ENCODE measurements at places on chromosomes 12 and 14.
A peak's percentile ranks its signal among the peaks of the same experiment; 100 is the strongest.

GRCh38 chr12:24328261-24328660, 378.8 kb upstream of the SOX5 start:
- peak; percentile 2 for DNase-seq

DNA sequence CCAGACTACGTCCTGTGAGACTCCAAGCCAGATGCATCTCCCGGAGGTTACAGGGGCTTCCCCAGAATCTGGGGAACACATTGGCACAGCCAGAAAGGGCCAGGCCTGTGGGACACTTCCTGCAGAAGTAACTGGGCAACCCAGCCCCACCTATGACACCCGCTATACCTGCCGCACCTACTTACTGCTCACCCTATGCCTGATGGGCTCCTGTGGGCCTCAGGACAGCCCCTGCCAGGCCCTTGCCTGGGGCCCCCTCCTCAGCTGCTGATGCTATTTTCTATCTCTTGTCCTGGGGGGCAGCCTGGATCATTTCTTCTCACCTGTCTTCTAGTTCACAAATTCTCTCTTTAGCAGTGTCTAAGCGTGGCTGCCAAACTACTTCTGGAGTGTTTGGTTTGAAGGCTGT, 28.7 kb downstream of the JAG2 start:
- no peak for DNase-seq

DNA sequence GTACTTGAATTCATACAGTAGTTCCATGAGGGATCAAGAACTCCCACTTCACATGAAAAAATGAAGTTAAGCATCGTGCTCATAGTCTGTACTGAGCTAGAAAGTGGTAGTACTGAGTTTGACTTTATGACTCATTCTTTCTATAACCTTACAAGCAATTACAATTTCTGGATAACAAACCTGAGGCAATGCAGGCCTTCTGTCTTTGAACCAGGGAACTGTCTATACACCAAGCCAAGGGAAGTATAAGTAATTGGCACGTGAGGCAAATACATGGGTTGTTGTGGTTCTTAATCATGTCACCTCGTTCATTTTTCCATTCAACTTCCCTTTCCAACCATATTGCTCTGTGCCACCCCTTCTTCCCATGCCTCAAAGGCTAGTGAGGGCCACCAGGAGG, 16.8 kb downstream of the GNS start:
- DNase-seq, result no peak

GRCh38 chr14:85122690-85123089, 407.3 kb upstream of the FLRT2 start:
- DNase-seq, result no peak

DNA sequence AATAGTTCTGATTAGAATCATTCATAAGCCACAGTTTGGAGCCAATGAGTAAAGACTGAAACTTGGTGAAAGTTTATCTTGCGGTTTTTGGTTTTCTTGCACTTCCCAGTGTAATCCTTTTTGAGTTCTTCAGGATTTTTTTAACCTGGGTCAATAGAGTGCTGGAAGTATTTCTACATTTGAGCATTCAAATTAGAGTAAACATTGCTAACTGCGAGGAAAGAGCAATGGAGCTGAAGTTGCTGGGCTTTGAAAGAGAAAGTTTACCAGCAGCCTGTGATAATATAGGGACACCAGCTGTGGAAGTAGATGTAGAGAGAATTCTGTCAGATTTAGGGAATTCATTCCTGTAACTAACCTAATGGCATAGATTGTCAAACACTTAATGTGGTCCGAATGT, 30.3 kb downstream of the ANO6 start:
- DNase-seq, result no peak

DNA sequence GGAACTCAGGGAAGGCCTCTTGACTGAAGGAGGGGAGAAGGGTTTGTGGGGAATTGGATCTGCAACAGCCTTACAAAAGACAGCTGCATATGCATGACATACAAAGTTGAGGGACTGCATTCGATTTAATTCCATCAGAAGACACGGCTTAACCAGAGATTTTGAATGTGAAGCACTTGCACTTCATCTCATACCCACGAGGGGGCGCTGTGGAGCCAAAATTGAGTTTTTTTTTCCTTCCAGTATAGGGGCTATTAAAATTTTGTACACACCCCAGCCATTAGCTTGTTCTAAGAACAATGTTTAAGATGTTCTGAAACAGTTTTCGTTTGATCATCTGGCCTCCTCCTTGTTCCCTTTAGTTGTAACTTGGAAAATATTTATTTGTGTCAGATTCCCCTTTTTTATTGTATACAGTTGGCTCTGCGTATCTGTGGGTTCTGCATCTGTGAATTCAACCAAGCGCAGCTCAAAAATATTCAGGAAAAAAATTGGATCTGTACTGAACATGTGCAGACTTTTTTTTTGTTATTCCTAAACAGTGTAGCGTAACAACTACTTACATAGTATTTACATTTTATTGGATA, 1.6 kb downstream of the SUDS3 start:
- DNase-seq, result peak; percentile 62

- DNase-seq, result no peak
Measured at GRCh38 chr14:26255213-26255612, 342.6 kb downstream of the NOVA1 start.

DNA sequence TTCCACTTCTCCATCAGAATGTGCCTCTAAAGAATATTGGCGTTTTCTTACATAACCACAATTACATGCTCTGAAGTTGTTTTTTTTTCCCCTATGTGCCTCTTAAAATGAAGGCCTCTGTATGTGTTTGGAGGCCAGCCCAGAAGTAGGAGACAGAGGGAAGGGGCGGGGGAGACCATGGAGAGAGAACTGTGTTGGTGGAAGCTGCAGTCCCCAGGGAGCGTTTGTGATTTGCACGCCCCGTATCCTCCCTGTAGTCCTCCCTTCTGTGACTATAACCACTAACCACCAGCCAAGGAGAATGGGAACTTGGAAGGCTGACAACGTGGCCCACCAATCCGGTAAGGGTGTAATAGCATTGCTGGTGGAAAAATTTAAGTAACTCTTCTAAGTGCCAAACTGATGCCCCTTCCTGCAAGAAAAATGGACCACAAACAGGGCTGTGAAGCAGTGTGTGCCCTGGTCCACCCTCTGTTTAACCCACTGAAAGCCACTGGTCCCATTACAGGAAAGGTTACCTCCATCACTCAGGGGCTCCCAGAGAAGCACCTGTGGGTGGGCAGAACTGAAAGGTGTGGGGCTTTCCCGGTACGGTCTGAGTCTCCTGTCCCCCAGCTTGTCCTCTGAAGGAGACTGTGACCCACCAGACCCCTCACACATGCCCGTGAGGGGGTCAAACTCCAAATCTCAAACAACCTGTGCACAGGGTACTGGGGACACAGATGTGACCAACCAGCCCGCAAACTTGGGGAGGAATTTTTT, 36.8 kb downstream of the CCDC88C start:
- DNase-seq, result peak; percentile 67

- DNase-seq, result no peak
Measured at GRCh38 chr14:98900798-98901197, 371.2 kb downstream of the BCL11B start.

GRCh38 chr12:19390051-19390598, 49.2 kb upstream of the AEBP2 start:
- DNase-seq, result no peak
